Activated CD4-positive, alpha-beta memory T cell treated with anti-CD3 and anti-CD28 coated beads, Interleukin-2, amount 10 ng/mL, durations not matched to agents 7 days and 5 days (primary cell): ENCODE measurements at places on chromosomes 6 and 20.

DNA sequence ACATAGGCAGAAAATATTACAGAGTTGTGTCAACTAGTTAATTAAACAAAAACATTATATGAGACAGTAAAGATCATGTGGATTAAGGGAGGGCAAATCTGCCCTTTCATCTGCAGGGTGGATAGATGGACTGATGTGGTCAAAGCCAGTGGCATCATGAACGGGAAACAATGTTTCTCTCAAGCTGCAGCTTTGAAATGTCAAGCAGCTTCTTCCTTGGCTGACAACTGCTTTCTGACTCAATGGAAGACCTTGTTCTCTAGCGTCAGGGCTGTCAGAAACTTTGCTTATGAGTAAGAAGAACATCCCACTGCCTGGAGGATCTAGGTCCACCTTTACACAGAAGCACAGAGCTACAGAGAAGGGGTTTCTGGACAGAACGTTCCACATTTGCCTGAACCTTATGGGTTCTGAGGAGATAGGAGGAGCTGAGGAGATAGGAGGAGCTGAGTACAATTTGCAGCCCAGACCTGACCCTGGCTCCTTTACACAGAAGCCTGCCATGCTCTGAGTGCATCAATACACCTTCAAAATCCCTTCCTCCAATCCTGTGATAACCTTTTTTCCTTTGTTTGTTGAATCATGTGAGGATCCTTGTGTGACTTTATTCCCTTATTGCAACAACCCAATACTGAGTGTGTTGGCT lies 6.1 kb downstream of the CST5 start:
- no peak for DNase-seq

- DNase-seq: no peak
These were observed 252.7 kb downstream of the TSHZ2 start for GRCh38 chr20:53224851-53225250.

DNA sequence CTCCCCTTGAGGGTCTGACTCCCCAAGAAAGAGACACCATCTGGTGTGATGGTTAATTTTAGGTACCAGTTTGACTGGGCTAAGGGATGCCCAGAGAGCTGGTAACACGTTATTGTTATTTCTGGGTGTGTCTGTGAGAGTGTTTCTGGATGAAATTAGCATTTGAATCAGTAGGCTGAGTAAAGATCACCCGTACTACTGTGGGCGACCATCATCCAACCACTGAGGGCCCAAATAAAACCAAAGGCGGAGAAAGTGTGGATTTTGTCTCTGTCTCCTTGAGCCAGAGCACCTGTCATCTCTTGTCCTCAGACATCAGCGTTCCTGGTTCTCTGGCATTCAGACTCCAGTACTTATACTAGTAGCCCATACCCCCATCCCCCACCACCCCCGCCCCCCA lies 7.9 kb upstream of the CNKSR3 start:
- no peak for DNase-seq

DNA sequence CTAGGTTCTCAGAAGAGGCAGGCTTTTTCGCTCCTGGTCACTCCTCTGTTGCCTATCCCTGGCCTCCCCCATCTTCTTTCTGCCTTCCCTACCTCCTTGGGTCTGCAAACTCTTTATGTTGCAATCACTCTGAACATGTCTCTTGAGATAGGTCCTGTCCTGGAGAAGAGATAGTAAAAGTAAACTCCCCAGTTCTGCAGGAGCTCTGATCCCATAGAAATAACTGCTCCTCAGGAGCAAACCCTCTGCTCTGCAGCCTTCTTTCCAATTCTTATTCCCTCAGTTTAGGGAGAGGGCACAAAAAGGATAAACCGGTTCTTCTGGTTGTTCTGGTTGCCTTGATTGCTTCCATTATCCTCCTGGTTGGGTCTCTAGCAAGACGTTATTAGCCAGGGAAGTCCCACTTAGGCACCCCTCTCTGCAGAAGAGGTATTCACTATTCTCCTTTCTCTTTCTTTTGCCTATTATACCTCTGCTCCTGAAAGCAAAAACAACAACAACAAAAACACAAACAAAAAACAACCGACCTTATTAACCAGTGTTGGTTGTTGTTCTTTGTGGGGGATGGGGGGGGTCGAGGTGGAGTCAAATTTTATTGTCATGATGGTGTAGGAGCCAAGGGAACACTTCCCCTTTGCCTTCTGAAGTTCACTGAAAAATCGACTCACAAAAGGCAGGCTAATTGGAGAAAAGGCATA lies 973 bp downstream of the TRIM38 start:
- no peak for DNase-seq

GRCh38 chr6:93745306-93745705 lies 325.9 kb upstream of the EPHA7 start:
- no peak for DNase-seq
